C1 segment of cervical spinal cord (tissue), 14 donors: ENCODE measurements at places on chromosomes 2 and 18.

GRCh38 chr2:206095536-206096332, 9.8 kb upstream of the INO80D start:
- DNase-seq, result no peak

- DNase-seq, result no peak
These were observed 54.4 kb downstream of the USP14 start for GRCh38 chr18:212780-213179.

GRCh38 chr2:19435815-19436214, 77.4 kb upstream of the OSR1 start:
- no peak for DNase-seq

GRCh38 chr2:149562324-149562723, 25.3 kb downstream of the MMADHC start:
- no peak for DNase-seq

GRCh38 chr2:98729652-98730051, 1.3 kb downstream of the MGAT4A start:
- no peak for DNase-seq

- no peak for DNase-seq
These were observed 54.9 kb downstream of the SRD5A2 start for GRCh38 chr2:31525876-31526275.

DNA sequence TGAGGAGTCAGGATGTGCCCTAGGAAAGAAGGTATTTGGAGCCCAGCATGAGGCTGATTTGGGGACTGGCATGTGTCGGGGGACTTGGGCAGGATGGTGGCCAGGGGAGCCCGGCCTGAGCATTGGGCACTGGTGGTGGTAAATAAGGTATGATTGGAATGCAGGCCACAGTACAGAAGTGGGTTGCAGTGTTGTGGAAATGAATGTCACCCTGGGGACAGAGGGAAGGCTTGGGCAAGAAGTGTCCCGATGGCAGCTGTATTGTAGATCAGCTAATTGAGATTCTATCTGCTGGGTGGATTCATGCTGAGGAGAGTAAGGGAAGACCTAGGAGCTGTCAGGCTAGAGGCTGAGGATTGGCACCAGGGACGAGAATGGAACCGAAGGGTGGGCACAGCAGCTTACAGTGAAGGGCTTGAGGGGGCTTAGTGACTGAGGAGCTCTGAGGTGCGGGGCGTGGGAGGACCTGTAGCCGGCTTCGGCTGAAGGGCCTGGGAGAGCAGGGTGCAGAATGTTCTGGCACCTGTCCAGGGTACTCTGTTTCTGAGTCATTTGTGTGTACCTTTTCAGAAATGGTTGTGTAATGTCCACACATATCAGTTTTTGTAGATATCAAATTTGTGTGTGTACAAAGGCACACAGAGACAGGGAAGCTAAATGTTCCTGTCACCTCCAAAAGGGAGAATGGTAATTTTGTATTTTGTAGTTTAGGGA, 170.2 kb downstream of the PRKCE start:
- no peak for DNase-seq

GRCh38 chr2:150644298-150645067, 157.0 kb upstream of the RND3 start:
- no peak for DNase-seq

GRCh38 chr2:133146893-133147292, 421.4 kb downstream of the NCKAP5 start:
- DNase-seq, result no peak

DNA sequence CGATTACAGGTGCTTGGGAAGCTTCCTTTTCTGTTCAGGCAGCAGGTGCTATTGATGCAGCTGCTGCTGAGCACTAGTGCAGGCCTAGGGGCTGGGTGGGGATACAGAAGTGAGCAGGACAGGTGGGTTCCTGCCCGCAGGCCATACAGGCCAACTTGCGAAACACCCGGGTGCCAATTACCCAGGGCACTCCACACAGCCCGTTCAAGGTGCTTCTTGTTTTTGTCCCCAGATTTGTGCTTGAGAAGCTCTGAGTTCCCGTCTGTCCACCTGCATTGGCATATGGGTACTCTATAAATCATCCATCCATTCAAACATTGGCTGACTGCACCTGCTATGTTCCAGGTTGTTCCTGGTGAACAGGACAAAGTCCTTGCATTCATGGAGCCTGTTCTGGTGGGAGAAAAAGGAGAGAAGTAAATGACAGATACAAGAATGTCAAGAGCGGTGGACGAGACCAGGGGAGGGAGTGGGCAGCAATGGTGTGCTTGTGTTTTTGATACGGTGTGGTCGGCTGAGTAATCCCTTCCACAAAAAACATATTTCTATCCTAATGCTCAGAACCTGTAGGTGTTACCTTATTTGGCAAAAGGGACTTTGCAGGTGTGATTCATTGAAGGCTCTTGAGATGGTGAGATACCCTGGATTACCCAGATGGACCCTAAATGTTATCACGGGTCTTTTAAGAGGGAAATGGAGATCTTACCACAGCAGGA, 31.4 kb downstream of the SH3BP4 start:
- DNase-seq, result no peak

- DNase-seq, result no peak
These were observed 169.2 kb upstream of the MYCN start for GRCh38 chr2:15771124-15771523.

- no peak for DNase-seq
These were observed 3.3 kb upstream of the ADAM17 start for GRCh38 chr2:9558948-9559381.

DNA sequence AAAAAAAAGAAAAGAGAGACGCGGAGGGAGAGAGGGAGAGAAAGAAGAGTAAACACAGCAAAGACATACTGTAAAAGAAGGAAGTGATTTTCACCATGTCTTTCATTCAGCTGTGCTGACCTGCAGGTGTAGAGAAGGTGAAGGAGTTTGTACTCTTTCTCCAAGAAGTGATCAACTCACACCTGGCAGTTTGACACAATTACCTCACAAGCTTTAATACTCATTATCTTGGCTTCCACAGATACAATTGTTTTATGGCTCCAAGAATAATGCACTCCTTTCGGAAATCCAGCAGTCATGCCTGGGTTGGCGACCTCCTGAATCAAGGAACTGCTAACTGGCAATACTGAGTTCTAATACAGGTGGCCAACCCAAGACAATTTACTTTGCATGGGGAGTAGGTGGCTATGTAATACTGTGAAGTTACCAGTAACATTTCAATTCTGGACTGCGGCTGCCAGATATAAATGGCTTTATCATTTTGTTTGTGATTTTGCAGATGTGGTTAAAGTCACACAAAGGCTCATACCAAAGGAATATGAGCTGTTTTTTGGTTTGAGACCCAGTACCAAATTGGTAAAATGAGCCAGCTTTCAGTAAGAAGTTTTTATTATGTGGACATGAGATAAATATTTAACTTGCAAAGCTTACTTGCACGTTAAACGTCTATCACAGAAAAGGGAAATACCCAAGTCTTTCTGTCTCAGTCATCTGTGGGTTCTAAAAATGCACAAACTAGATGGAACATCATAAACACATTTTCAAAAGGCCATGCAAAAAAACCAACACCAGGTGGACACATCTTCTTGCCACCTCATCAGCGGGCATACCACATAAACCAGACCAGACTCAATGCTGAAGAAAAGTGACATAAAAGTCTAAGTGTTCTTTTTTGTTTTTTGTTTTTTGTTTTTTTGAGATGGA, 69.3 kb downstream of the NCKAP5 start:
- no peak for DNase-seq

GRCh38 chr18:50745945-50746344, 73.9 kb downstream of the MRO start:
- no peak for DNase-seq

- no peak for DNase-seq
These were observed 28.2 kb upstream of the LAPTM4A start for GRCh38 chr2:20079546-20080115.

DNA sequence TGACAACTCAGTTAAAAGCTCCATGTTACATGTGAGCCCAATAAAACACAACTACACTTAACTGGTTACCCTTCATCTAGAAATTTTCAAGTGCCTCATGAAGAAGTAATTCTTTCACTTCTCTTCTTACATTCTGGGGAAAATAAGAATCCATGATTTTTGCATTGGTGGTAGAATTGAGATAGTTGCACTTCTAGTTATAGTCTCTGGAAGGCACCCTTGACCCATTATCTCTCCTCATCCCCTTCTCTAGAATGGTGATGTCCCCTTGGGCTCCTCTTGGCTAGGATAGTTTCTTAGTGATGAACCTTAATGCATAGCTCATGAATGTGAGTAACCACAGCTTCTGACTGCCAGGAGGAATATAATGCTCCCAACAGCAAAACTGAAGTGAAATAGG, 3.6 kb downstream of the LGALSL start:
- no peak for DNase-seq

DNA sequence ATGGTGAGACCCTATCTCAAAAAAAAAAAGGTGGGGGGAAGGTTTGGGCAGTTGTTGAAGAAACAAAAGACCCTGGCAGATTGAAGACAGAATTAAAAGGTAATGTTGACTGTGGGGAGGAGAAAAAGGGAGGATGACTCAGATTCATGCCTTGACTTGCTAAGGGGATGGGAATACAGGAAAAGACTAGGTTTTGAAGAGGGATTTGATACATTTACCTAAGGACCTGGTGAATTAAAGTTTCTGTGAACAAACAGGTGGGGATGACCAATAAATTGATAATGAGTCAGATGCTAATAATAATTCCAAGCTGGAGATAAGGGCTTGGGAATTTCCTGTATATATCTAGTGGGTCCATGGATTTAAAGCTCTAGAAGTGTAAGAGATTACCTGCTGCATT, 27.6 kb downstream of the TTR start:
- DNase-seq, result no peak

DNA sequence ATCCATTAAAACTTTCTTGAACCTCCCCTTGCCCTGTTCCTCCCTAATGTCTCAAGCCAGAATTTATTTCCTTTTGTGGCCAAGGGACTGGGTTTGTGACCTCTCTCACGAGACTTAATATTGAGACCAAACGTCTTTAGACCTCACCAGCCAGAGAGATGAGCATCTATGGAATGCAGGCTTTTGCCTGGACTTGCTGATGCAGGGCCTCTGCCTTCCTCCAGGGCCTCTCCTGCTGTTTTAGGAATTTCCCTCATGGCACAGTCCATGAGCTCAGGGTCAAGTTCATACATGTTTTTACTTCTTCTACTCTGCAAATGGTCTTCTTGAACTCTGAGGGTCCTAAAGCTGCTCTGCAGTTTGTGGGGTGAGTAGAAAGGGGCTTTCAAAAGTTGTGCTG, 22.3 kb downstream of the IL1B start:
- no peak for DNase-seq

DNA sequence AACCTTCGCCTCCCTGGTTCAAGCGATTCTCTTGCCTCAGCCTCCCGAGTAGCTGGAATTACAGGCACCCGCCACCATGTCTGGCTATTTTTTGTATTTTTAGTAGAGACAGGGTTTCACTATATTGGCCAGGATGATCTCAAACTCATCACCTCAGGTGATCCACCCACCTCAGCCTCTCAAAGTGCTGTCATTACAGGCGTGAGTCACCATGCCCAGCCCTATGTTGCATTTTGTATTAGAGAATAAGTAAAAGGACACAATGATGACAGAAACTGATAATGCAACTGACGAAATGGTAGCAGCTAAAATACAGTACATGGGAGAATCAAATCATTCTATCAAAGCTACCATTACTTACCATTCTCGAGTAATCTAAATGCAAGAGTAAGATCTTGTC, 276.7 kb downstream of the DSEL start:
- DNase-seq, result no peak

DNA sequence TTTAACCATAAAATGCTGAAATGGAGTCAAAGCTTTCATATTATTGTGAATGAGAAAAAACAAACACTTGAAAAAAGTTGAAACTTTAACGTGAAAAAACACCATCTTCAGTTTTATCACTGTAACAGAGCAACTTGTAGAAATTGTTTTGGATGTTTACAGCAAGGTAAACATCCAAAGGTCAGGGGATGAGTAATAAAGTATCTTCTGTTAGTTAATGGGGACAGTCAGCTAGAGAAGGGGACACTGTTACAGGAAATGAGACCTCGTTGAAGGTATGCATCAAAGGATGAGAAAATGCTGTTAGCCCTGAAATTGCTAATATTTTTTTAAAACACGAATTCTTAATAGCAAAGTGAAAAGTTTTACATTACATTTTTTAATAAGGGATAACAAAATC, 2.9 kb downstream of the RHBDD1 start:
- DNase-seq, result no peak

GRCh38 chr2:30894498-30895119, 87.4 kb upstream of the CAPN13 start:
- DNase-seq, result no peak

DNA sequence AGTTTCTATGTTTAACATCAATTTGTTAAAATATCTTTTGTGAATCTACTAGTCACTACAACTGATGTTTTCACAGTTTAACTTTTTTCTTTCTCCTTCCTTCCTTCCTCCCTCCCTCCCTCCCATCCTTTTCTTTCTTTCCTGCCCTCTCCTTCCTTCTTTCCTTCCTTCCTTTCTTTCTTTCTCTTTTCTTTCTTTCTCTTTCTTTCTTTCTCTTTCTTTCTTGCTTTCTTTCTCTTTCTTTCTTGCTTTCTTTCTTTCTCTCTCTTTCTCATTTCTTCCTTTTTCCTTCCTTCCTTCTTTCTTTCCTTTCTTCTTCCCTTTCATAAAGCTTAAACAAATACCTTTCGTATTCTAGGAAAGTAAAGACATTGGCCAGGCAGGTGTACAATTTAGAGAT, 2083.0 kb upstream of the CELF4 start:
- DNase-seq, result no peak

DNA sequence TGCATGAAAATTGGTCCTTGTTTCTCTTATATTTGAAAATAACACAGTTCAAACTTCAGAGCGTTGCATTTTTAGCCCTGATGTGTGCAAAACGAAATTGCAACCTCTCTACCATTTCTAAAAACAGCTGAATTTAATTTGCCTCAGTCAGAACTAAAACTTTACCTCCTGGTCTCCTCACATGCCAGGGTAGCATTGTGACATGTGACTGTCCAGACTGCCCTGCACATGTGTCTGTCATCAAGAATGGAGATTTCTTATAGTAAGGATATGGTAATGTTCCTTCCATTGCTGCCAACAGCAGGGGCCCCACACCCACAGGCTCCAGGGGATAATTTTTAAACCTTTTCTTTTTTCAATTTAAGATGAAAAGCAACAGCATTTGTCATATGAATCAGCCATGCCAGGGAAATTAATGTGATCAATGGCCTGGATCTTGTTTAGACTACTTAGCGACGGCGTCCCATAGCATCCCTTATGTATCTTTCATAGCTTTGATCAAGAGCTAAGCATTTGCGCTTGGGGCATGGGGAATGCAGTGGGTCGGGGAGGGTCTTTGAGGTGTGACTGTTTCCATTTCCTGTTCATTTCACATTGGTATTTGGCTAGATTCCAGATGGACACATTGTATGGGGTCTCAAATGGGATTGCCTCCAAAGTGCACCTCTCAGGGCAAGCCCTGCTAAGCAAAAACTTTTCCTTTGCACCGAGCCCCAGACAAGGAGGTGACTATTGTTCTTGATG, 92.4 kb upstream of the RASGRP3 start:
- no peak for DNase-seq

- DNase-seq, result no peak
These were observed 378.3 kb downstream of the MTX2 start for GRCh38 chr2:176647325-176648165.

GRCh38 chr2:96116879-96117533, 635 bp upstream of the ADRA2B start:
- no peak for DNase-seq

GRCh38 chr18:26504831-26505230, 43.5 kb downstream of the KCTD1 start:
- DNase-seq, result no peak

- DNase-seq, result no peak
These were observed 120.5 kb downstream of the GULP1 start for GRCh38 chr2:188412190-188412589.

- DNase-seq, result no peak
These were observed 48.8 kb upstream of the KCNE4 start for GRCh38 chr2:223003191-223003590.

GRCh38 chr2:66164470-66164869, 270.5 kb upstream of the MEIS1 start:
- no peak for DNase-seq
